ENCODE measurements at places on chromosomes 6 and 20.

- DNase-seq: no peak
Observed at GRCh38 chr6:158684745-158685324, 35.0 kb downstream of the SYTL3 start.

DNA sequence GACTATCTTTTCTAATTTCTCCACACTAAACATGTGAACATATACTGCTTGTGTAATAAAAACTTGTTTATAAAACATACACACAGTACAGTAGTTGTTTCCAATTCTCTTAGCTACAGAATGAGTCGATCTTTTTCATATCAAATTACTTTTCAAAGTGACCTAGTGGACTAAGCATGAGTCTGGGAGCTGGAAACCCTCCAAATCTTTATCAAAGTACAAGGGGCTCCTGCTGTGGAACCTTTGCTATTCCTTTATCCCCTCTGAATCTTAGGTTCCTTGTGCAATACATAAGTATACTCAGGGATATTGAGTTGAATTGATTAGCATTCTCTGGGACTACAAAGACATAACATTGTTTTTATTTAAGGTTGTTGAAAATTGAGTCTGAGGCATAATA is 48.7 kb upstream of the TAB2 start:
- no peak for DNase-seq

DNA sequence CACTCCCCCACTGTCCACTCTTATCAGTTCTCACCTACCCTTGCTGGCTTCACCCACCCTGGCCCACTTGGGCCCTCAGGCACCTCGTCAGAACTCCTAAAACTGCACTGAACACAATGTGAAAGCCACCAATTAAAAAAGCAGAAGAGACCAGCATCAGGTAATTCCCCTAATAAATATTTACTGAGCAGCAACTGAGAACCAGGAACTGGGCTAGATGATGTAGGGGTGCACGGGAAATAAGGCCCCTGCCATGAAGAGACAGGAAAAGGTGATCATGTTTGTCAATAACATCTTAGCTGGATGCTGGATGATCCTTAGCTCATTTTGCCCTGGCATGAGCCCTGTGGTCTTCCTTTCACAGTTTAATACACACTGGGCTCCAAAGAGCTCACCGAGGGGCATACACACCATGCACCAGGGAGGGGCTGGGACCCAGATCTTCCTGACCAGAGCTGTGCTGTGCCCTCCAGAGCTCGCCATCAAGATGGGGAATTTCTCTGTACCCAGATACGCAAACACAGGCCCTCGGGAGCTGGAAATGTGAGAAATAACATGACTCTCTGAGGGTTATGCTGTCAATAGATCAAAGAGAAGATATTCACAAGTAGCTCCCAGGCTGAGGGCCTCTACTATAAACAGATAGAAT is 113.6 kb upstream of the SLC22A16 start:
- no peak for DNase-seq

- DNase-seq: no peak
Observed at GRCh38 chr20:37379967-37380828, 34.3 kb downstream of the SRC start.

GRCh38 chr20:58754584-58754983 is 62.0 kb downstream of the NPEPL1 start:
- no peak for DNase-seq

DNA sequence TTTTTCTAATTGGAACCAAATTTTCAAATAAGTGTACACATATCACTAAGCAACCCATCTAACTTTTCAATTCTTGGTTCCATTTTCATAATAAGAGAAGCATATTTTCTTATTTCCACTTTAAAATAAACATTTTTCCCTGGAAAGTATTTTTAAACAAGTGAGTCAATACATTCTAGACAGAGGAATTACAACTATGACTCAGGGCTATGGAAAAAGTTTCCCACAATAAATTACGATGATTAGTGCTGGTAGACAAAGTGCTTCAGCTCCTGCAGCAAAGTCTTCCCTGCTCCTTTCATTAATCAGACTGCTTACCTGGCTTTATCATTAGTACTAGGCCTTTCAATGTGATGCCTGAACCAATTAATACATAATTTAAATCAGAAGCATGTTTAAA is 322.5 kb downstream of the HACE1 start:
- DNase-seq: no peak

GRCh38 chr6:100138346-100139022 is 144.5 kb upstream of the MCHR2 start:
- DNase-seq: no peak

DNA sequence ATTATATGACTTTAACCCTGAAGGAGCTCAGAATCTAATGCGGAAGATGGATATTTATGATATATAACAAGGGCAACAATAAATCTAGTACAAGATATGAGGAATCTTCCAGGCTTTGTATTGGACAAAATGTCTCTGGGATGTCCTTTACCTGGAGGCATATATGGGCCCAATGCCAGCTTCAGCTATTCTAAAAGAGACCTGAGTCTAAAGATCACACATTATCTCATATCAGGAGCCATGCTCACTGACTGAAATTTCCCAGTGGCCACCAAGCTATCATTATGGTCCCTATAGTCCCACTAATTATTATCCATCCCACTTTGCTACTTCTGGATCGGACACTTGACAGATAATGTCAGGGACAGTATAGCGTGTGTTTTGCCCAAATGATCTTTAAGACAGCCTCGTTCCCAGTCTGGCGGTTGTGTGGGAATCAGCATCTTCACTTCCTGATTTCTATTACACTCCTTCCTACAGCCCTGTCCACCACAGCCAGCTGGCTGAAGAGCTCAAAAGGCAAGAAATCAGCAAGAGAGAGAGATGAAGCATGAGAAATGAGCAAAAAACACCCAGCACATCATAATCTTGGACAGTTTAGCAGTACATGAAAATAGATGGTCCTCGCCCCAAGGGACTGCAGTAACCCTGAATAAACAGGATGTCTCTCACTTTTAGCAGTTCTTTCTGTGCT is 34.9 kb downstream of the KLHL31 start:
- no peak for DNase-seq

DNA sequence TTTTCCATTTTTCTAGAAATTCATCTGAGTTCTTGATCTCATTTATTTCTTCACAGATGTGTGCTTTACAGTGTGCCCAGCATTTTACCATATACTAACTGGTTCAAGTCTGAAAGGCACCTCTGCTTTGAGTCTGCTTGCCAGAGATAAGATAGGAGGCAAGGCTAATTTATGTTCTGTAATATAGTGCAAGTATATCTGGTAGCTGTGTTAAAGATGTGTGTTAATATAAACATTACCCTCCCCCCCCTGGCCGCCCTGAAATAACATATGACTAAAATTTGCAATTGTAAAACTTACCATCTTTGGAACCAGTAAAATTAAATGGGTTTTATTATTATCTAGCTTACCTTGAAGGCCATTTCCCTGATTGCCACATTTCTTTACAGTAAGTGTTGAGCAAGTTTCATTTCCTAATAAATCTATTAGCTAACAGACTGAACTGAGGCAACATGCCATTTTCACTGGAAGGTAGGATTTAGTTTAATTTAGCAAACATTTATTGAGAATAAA is 2.7 kb downstream of the FBXO9 start:
- no peak for DNase-seq

DNA sequence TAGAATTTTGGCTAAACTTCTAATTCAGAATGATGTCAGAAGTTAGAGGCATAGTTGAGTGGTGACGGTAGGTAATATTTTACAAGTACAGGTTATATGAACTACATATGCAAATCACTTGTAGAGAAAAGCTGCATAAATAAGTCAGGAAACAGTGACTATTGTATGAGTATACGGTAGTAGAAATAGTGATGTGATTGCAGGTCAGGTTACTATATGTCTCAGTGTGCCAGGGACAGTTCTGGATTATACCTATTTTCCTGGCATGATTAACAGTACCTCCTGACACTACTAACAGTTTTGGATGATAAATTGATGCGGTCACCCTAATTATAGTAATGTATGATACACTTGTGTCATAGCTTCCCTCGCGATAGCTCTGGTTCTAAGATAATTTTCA is 9.2 kb downstream of the DNAH8 start:
- no peak for DNase-seq

DNA sequence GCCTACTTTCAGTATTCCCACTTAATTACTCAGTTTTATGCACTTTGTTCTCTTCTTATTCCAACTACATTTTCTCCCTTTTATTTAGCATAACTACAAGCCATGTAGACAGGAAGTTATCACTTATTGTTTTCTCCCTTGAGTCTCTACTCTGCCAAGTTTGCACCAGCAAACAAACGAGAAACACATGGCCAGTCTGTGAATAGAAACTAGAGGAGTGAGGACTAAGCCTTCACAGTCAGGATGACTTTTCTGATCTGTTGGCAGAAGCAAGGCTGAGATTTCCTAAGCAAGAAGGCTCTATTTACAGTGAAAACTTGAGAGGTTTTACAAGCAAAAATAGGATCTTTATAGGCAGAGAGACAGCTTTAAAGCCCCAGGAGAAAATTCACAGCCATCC is 69.8 kb upstream of the TINAG start:
- DNase-seq: no peak

GRCh38 chr6:13870214-13870830 is 54.4 kb upstream of the RNF182 start:
- DNase-seq: no peak

- no peak for DNase-seq
Observed at GRCh38 chr6:168612586-168612985, 171.6 kb downstream of the SMOC2 start.

DNA sequence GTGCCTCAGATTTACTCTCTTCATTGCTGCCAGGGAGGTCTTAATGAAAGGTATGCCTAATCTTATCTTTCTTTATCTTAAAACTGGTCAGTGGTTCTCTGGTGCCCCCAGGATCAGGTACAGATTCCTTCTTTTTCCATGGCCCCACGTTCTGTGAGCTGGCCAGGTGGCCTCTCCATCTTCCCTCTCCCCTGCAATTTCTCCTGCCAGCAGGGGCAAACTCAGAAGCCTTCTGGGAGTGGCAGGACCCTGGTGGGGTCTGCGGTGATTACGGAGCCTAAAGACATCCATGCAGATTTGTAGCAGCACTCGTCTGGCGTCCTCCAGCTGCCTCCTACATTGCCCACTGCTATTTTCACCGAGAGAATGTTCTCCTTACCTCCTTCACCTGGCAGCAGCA is 95.8 kb downstream of the CCDC170 start:
- DNase-seq: no peak

DNA sequence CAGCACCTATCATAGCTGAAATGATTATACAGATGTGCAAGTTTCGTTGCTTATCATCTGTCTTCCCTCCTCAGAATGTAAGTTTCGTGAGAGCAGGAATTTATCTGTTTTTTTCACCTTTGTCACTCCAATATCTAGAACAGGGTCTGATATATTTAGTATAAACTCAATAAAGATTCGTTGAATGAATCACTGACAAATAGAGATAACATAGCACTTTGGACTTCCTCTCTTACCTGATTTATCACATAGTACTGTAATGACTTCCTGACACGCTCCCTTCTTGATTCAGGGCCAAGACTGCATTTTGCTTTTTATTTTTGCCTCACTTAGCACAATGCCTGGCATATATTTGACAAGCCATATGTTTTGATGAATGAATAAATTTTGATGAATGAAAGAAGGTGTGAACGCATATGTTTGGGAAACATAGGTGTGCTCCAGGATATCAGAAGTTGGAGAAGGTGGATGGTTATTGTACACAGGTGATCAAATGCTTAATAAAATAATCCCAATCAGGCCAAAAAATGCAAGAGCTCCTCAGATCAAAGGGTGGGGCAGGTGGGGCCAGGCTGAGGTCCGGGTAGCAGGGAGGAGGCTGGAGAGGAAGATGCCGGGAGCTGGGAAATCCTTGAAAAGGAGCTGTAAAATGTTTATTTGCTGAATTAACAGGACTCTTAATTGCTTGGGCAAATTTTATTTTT is 33.0 kb downstream of the PIM1 start:
- no peak for DNase-seq

DNA sequence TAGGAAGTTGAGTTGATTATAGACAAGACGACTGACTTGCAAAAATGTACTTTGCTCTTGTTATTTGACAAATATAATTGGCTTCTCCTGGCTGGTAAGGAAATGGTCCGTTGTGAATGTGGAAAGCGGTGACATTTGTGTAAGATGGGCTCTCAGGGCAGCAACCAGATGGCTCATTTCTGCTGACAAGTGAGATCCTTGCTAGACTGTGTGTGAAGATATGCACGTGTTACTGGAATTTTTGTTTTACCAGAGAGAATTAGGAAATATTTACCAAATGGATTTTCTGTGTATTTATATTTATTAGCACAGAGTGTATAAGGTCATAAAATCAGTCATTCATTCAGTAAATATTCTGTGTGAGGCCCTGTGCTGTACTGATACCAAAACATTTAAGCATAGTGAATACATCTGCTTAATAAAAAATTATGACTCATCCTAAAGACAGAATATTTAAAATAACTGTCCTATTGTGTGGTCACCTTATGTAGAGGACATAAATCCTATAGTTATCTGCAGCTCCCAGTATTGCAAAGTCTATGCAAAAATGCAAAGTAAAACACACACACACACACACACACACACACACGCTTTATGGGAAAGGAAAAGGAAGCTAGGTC is 109.9 kb upstream of the ASF1A start:
- no peak for DNase-seq

DNA sequence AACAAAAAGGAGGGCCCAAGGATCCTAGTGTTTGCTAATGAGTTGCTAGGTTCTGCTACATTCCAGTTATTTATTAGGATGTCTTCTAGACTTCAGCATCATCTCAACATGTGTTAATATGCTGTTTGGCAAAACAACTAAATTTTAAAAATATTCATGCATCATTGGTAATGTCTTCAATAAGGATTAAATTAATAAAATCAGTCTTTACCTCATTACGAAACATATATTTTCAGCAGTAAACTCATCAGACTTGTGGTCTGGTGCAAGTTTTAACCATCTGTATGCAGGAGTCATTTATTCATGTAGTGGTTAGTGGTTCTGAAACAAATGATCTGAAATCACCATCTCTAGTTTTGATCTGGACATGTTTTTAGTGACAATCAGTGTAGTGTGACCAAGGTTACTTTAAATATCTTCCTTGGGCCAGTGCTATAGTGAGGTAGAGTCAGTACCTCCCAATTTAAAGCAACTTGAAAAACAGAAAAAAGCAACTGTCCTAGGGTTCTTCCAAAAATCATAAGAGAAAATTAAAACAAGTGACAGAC is 85.0 kb upstream of the KCNK16 start:
- no peak for DNase-seq

- no peak for DNase-seq
Observed at GRCh38 chr6:31479933-31480535, 17.9 kb upstream of the MICB start.

DNA sequence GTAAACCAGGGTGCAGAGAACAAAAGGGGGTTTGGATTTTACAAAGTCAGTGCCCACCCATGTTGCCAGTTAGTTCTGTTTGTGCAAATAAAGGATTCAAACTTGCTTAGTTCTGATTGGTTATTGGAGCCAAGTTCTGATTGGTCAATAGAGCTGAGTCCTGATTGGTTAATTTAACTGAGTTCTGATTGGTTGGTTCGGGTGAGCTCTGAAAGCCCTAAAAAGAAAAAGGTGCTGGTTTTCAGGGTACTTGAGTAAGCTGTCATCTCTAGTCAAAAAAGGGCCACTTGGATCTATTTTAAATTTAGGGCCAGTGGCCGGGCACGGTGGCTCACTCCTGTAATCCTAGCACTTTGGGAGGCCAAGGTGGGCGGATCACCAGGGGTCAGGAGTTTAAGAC is 47.6 kb downstream of the SCGN start:
- DNase-seq: no peak
